Gastroesophageal sphincter (tissue), 4 donors: ENCODE measurements at places on chromosomes 4 and X. TPM values are rescaled to one million over a fixed set of nuclear protein-coding genes. Genes with fewer than 3 reads are reported as not detected.

The VCX gene
- total RNA-seq: not detected

The MAD2L1 gene
- 1.6 TPM for total RNA-seq

The ANXA10 gene
- not detected for total RNA-seq

The VCX3B gene
- not detected for total RNA-seq

The ARAP2 gene
- 15.9 TPM for total RNA-seq

The UGDH gene
- total RNA-seq: 151 TPM

The SEPTIN6 gene
- 41.2 TPM for total RNA-seq

The PITX2 gene
- 5.6 TPM for total RNA-seq

The SETD7 gene
- 92.2 TPM for total RNA-seq

The CPZ gene
- 3.2 TPM for total RNA-seq

The MAGEC1 gene
- not detected for total RNA-seq

The FGD1 gene
- total RNA-seq: 6.5 TPM

The TSPYL2 gene
- total RNA-seq: 97.9 TPM

The CLIC2 gene
- 13.1 TPM for total RNA-seq

The BCAP31 gene
- 76.1 TPM for total RNA-seq

The CDX4 gene
- not detected for total RNA-seq

The ADGRG2 gene
- 2.1 TPM for total RNA-seq

The CXCL6 gene
- not detected for total RNA-seq

The HMGN5 gene
- total RNA-seq: 14.3 TPM

The SPANXN1 gene
- total RNA-seq: not detected

The CRMP1 gene
- total RNA-seq: 1.3 TPM

The RWDD4 gene
- total RNA-seq: 29.6 TPM

The MAGEA3 gene
- not detected for total RNA-seq

The FGB gene
- not detected for total RNA-seq

The CYP2U1 gene
- 14.9 TPM for total RNA-seq

The POU4F2 gene
- not detected for total RNA-seq

The CPE gene
- 175 TPM for total RNA-seq

The MND1 gene
- total RNA-seq: not detected

The F8A3 gene
- 12.1 TPM for total RNA-seq

The FAT4 gene
- 38.3 TPM for total RNA-seq

The NSUN7 gene
- 3.2 TPM for total RNA-seq

The COL25A1 gene
- 0.62 TPM for total RNA-seq

The TMEM271 gene
- not detected for total RNA-seq

The SHISA3 gene
- 8.2 TPM for total RNA-seq

The CTSO gene
- 16.6 TPM for total RNA-seq

The NSG1 gene
- 2.0 TPM for total RNA-seq

The UCP1 gene
- total RNA-seq: not detected

The F8A1 gene
- total RNA-seq: 5.4 TPM

The HSFX4 gene
- total RNA-seq: not detected

The GSX2 gene
- total RNA-seq: not detected

The GPC4 gene
- total RNA-seq: 97.1 TPM

The MEPE gene
- not detected for total RNA-seq

The ADAD1 gene
- total RNA-seq: not detected

The NCAPG gene
- total RNA-seq: not detected

The DGKK gene
- 0.04 TPM for total RNA-seq

The RXFP1 gene
- total RNA-seq: not detected

The FAM53A gene
- total RNA-seq: 18.4 TPM

The CT55 gene
- not detected for total RNA-seq

The USP9X gene
- 126 TPM for total RNA-seq

The FRMD7 gene
- total RNA-seq: not detected

The TMPRSS11B gene
- total RNA-seq: 3.2 TPM

The ENPEP gene
- total RNA-seq: 7.0 TPM

The MAEA gene
- 56.2 TPM for total RNA-seq

The WNK3 gene
- total RNA-seq: 1.9 TPM

The FAM9A gene
- total RNA-seq: not detected

The MAGEB10 gene
- total RNA-seq: not detected

The CNKSR2 gene
- 55.3 TPM for total RNA-seq

The TEX13B gene
- total RNA-seq: not detected
